ENCODE measurements at places on chromosomes 4 and X.
A peak's percentile ranks its signal among the peaks of the same experiment; 100 is the strongest.

DNA sequence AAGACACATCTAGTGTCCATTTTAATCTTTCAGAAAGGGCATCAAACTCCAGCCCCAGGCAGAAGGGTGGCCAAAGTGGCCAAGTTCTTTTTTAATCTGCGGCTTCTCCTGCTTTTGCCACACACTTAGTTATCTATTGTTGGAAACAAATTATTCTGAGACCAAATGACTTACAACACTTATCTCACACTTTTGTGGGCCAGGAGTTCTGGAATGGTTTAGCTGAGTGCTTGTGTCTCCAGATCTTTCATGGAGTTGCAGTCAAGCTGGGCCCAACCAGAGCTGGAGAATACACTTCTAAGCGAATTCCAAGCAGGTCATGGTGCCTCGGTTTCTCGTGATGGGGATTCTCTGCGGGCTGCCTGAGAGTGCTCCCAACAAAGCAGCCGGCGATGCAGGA is 4.0 kb downstream of the TXK start:
- no peak for DNase-seq

DNA sequence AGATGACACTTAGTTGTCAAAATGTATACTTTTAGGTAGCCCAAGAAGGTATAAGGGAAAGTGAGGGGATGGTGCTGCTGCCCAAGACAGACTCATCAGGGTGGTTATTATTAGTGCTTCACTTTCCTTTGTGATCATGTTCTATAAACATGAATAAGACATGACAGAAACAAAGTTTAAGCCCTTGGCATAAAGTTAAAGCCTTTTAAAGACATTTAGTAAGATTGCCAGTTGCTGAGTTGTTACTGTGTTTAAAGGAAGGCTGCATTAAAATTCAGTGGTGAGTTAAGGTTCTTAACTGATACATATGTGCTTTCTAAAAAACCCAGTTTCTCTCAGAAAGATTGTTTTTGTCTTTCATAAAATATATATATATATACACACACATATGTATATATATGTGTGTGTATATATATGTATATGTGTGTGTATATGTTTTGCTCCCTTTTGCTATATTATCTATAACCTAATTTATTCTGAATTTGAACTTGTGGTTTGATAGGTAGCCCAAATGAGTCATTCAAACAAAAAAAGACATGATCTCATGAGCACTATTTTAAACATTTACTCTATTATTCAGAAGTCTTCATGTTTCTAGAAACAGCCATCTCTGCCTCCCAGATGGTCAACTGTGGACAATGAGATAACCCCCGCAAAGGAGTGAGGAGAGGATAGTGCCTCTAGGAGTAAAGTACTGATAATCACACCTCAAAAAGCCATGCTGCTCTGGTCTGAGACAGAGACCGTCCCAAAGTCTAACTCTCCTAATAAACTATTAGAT is 98.1 kb upstream of the OTUD4 start:
- DNase-seq, result peak; percentile 51

GRCh38 chr4:62881210-62881609 is 1528.0 kb downstream of the TECRL start:
- DNase-seq, result no peak

DNA sequence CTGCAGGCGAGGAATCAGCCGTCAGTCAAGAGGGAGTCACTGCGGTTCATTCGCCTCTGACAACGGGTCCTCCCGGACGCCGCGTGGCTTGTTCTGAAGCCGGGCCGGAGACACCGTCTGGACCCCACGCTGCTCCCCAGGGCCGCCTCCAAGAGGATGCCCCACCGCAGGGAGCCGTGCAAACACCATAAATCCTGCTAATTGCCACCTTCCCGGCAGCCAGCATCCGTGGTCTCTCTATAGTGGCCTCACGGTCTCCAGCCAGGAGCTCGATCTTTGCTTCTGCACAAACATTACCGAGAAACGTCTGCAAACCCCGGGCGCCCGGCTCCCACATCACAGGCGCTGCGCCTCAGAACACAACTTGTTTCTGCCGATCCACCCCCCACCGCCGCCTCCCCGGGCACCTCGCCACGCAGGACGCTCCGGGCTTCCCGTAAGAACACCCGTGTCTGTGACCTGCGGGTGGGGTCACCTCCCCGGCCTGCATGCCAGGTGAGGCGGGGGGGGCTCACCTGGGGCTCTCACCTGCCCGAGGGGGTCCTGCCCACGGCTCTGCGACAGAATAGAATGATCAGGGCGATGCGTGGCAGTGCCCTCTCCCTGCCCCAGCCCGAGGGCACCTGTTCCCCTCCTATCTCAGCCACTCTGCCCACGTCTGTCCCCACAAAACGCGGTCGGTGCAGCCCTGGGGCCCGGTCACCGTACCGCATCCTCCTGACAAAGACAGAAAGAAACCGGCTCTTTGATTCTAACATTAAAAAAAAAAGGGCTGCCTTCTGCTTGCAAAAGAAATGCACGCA is 32.4 kb upstream of the PPP2R3B start:
- no peak for DNase-seq

DNA sequence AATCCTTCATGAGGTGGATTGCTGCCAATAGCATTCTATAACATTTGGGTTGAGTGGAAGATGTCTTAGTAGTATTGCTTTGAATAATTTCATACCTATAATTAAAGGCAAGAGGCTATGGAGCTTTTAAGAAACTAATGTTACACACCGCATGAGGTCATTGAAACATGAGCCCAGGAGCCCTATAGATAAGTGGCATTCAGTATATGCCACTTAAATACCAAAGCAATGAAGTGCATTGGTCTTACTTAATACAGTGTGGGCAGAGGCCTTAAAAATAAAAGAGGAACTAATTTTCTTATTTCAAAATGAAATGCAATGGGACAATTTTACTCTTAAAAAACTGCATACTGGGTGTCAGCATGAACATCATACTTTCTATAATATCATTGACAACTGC is 47.5 kb downstream of the SPATA18 start:
- no peak for DNase-seq

DNA sequence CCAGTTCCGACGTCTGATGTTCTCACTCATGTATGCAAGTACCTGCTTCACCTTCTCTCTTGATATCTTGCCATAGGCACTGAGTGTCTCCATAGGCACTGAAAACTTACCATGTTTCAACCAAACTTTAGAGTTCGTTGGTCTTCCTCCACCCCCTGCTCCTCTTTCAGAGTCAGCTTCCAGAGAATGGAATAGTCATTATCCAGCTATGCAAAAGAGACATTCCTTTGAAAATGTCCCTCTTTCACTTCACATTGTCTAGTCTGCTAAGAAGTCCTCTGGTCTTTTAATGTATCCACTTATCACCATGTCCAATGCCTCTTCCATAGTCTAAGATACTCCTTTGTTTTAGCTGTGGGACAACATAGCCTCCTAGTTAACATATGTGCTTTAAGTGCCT is 566.0 kb upstream of the TENM3 start:
- no peak for DNase-seq

- no peak for DNase-seq
Measured at GRCh38 chrX:84118769-84119168, 69.2 kb downstream of the RPS6KA6 start.

- no peak for DNase-seq
Measured at GRCh38 chr4:7294176-7294756, 101.9 kb downstream of the SORCS2 start.

- no peak for DNase-seq
Measured at GRCh38 chrX:107662145-107662544, 33.8 kb downstream of the PRPS1 start.

Data from GM13977 (cell line).